ENCODE measurements at places on chromosomes 2 and 18.

DNA sequence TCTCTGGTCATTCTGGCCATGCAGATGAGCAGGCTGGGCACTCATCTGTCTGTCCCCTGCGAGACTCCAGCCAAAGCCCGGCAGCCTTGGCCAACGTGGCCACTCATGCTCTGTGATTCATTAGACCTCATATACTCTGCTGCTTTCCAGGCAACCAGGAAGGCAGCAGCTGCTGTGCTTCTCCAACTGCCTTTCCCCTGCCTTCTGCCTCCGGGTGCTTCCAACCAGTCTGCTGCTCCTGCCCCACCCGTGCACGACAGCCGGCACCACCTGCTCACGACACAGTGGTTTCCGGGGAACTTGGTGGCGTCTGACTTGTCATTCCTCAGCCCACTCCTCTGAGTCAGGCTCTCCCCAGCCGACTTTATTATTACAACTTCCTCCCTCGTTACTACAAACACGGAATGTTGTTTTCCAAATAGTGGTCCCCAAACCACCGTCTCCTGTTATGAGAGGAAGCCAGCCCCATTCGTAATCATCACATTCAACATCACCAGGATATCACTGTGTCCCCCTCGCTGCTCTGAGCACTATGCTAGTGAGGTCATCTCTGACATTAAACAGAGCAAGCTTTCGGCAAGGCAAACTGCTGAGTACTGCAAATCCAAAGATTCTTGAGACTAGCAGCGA is 392.4 kb downstream of the ALK start:
- peak; percentile 56 for DNase-seq

DNA sequence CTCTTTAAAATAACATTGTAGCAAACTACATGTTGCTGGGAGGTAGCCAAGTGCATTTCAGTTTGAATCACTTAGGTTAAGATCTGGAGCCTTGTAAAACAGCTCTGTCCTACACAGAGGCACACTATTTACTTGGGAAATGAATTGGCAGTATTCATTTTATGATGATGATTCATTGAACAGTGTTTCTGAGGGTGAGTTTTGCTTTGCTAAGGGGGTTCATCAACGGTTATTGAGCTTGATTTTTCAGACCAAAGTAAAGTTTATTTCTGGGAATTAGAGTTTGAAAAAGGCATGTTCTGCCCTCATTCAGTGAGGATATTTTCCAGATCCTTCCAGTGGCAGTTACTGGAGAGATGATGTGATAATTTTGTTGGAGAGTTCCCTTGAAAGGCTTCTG is 55.6 kb downstream of the CCDC85A start:
- no peak for DNase-seq

DNA sequence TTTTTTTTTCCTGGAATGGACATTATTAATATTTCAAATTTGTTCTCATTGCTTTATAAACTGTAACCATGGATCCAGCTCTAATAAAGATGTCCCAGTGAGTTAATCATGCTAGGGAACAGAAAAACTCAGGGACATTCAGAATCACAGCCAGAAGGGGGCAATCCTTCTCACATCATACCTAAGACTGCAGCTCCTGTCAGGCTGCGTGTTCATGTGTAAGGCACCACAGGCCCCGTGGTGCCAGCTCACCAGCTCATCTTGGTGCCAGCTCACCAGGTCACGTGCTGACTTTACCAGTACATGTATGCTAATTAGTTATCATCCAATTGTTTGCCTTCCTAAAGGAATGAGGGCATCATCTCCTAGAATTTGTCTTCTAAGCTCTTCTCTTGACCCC is 84.7 kb upstream of the NEDD4L start:
- DNase-seq, result peak; percentile 91

- DNase-seq, result peak; percentile 80
Measured at GRCh38 chr2:200713003-200713703, 98.6 kb upstream of the BZW1 start.

- DNase-seq, result no peak
Measured at GRCh38 chr2:219434468-219434717, 250 bp upstream of the SPEG start.

- DNase-seq, result no peak
Measured at GRCh38 chr2:197870137-197870536, 65.7 kb downstream of the PLCL1 start.

DNA sequence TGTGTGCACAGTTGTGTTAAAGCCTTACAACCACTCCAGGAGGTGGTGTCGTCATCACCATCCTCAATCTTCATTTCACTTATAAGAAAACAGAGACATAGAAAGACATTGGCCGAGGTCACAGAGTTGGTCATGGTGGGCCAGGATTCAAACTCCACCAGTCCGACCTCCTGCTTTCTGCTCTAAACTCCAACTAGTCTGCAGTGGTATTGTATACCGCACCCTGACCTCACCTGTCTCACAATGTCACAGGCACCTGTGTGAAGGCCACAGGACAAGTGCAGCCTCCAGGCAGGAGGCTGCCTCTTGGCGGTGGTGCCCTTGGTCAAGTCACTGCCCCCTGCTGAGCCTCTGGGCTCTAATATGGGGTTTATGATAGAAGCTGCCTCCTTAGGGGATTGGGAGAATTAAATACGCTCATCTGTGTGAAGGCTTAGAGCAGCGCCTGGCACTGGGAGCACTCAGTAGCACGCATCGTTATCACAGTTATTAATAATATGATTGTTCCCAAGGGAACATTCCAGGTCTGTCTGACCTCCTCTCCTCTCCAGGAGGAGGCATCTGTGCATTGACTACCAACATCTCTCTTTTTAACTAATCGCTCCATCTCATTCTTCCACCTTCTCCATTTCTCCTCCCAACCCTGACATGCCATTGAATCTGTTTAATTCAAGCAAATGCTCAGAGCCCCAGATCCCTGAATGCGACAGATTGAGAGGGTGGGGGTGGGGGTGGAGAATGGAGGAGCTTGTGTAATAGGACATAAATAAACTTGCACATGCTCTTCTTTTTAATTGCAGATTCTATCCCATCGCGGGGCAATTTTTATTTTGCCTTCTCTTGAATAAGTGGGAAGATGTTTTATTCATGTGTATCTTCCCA is 112.7 kb downstream of the MCFD2 start:
- no peak for DNase-seq

- peak; percentile 80 for DNase-seq
Measured at GRCh38 chr2:181784556-181784955, 104.2 kb upstream of the NEUROD1 start.

DNA sequence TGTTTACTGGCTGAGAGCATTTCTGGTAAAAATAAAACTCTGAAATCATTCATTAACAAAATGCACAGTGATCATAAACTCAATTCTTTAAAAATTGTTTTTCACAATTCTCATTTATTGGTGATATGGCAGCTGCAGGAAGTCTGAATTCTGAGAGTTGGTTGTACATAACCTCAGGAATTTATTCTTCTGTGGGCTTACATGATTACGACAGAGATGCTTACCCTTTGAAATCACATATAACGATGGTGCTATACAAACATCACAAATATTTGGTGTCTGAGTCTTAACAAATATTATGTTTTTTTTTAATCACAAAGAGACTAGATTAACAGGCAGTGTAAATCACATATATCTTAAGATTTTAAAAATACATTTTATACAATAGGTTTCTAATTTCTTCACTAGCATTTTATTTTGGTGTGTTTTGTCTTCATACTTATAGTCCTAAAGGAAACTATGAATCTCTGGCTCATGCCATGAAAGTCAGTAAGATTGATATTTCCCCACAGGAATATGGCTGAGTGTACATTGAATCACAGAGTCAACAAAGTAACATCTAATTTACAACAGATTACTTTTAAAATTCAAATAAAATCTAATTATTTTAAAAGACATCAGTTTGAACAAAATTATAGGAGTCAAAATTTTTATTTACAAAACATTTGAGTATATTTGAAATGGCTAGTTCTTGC is 318.8 kb upstream of the THUMPD2 start:
- DNase-seq, result peak; percentile 62

GRCh38 chr2:205605638-205606304 is 76.5 kb upstream of the NRP2 start:
- no peak for DNase-seq

Data from NCI-H69 (cell line).